Endothelial cell (in vitro differentiated cells): ENCODE measurements at places on chromosomes 13 and 19.

DNA sequence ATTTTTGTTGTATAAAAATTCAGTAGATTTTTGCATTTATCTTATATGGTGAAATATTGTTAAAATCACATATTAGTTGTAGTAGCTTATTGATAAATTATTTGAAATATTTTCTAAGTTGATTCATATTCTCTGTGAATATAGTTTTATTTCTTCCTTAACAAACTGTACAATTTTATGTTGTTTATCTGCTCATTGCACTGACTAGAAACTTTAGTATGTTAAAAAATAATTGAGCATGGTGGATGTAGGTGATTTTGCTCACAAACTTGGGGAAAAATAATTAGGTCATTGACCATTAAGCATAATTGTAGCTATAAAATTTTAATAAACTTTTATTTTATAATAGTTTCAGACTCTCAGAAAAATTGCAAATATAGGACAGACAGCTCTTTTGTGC lies 1445.3 kb upstream of the MIR17HG start:
- DNase-seq = no peak

GRCh38 chr13:77235456-77236022 lies 91.4 kb downstream of the MYCBP2 start:
- no peak for DNase-seq

- DNase-seq = no peak
Measured at GRCh38 chr19:34489175-34489574, 7.6 kb downstream of the WTIP start.

GRCh38 chr19:40908976-40909375 lies 26.9 kb upstream of the CYP2A7 start:
- DNase-seq = peak; percentile 50

DNA sequence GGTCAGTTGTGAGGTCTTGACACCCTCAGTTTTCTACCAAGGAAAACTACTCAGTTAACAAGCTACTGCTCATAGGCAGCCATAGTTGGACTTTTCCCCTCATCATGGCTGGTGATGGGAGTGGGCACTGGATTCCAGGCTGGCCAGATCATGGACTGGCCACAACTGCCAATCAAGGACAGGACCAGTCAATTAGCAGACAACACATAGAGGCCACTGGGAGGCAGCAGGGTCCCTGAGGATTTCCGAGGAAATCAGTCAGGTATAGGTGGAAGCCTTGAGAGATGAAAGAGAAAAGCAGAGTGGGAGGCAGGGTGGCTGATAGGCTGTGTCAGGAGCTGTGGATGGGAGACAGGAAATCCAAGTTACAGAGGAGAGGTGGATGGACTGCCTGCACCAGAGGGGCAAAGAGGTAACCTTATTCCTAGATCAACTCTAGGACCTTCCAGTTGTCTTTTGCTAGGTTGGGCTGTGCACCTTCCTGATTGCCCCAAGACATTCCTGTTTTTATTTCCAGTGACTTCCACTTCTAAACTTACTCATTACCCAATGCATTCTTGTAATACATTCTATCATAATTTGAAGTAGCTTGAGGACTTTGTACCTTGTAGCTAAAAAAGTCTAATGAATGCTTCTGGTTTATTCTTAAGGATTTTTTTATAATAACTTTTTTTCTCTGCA lies 361.8 kb downstream of the KCNRG start:
- no peak for DNase-seq

DNA sequence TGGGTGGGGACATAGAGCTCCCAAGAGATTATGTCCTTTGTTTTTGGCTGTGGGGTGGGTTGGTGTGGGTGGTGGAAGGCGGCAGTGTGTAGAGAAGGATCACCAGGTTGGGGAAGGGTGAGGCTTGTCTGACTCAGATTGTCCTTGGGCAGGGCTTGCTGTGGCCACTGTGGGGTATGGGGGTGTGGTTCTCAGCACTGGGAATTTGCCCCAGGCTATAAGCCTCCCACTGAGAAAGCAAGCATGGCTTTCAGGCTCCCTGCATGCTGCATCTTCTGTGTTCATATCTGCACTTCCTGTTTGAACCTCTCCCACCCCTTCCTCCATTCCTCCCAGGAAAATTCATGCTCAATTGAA lies 34.9 kb downstream of the DNAJC15 start:
- no peak for DNase-seq

DNA sequence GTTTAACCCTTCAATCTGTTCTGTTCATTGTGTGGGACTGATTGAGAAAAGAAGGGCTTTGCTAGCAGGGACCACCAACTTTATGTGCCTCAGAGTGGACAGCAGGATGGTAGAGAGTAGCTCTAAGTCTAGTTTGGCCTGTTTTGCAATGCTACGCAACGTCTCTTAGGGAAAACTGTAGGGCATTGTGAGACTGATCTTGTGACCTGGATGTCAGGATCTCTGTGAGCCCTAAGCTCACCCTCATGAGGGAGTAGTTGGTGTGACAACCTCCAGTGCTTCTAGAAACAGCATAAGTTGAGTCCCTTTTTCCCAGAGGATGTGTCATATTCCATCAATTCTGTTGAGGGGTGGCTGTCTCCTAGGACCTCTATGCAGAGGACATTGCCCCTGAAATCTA lies 9.5 kb upstream of the ZNF543 start:
- DNase-seq = no peak

DNA sequence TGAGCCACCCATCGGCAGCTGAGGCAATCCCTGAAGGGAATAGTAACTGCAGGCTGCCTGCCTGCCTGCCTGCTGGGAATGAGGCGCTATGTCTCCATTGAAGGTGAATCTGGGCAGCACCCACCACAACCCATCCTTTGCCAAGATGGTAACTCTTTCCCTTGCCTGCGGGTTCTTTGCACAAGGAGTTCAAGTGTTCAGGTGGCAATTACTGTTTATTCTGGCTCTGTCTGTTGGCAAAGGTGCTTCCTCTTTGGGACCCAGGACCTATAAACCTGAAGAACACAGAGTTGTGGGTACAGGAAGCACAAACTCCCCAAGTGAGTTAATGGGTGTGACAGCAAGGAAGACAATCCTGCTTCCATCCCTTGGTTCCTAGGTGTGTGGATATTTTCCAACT lies 448.1 kb upstream of the ZNF507 start:
- no peak for DNase-seq

GRCh38 chr19:15072930-15073647 lies 8.9 kb upstream of the OR1I1 start:
- peak; percentile 7 for DNase-seq

GRCh38 chr13:94305934-94306333 lies 173.5 kb downstream of the DCT start:
- no peak for DNase-seq

DNA sequence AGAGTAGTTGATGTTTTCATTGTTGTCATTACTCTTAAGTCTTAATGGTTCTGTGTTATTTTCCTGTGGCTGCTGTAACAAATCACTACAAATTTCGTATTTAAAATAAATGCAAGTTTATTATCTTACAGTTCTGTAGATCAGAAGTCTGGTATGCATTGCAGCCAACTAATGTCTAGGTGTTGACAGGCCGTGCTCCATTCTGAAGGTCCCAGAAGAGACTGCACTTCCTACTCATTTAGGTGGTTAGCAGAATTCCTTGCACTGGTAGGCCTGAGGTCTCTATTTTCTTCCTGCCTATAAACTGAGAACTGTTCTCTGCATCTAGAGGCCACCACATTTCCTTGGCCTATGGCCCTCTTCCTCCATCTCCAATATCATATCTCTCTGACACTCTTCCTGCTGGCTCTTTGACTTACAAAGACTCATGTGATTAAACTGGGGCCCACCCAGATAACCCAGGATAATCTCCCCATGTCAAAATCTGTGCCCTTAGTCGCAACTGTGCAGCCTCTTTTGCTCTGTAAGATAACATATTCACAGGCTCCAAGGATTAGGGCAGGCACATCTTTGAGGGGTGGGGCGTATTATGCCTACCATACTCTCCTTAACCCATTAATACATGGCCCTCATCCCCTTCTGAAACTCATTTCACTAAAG lies 468.4 kb downstream of the FOXO1 start:
- DNase-seq = no peak
